ENCODE measurements at places on chromosomes 16 and 17. TPM values are rescaled to one million over a fixed set of nuclear protein-coding genes. Genes with fewer than 3 reads are reported as not detected.

NOMO2 gene
- 130 TPM for polyA plus RNA-seq

THUMPD1 gene
- 49.4 TPM for polyA plus RNA-seq

CD300A gene
- 6.7 TPM for polyA plus RNA-seq

TEX14 gene
- 0.33 TPM for polyA plus RNA-seq

TM4SF5 gene
- 44.0 TPM for polyA plus RNA-seq

SYT17 gene
- 8.2 TPM for polyA plus RNA-seq

RASL10B gene
- polyA plus RNA-seq: 2.9 TPM

SPATA32 gene
- 0.24 TPM for polyA plus RNA-seq

MYH8 gene
- 2.1 TPM for polyA plus RNA-seq

RNF43 gene
- polyA plus RNA-seq: 29.9 TPM

DNA sequence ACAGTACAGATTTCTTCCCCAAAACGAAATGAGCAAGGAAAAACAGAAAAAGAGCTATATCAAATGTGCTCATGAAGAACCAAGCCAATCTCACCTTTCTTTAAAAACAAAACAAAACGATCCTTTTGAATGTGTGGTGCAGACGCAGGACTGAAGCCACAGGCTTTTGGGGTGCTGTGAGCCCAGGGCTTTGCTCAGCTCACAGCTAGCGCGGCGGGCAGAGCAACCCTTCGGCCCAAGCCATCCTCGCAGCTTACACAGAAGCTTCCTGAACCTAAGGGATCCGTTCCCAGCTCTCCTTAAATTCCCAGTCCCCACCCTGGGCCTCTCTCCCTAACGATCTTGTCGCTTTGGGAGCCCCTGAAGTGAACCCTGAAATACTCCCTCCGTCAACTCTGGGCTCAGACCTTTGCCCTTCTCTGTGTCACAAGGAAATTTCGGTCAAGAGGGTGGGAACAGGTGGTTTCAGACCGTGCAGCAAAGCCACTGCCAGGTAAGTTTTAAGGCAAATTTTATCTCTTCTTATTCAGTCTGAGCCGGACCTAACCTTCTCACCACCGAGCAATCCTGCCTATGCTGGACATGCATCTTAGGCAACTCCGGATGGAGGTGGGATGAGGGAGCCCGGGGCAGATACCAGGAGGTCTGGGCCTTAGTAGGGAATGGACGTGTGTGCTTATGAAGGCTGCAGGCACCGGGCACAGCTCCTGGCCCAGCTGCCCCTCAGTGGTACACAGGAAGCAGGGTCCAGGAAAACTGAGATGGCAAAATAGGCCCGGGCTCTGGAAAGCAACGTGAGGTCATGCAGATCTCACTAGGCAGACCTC lies 52.0 kb downstream of the COTL1 start:
- H3K36me3 ChIP-seq: peaks cover 10% of the 10 kb centered on the region
- H3K27me3 ChIP-seq: no peaks in the 10 kb centered on the region
- H3K4me1 ChIP-seq: peaks cover 26% of the 10 kb centered on the region
- peak; percentile 67 for DNase-seq
- no peak overlapping the region for H3K4me3 ChIP-seq
- H3K27ac ChIP-seq: no peak overlapping the region

DNA sequence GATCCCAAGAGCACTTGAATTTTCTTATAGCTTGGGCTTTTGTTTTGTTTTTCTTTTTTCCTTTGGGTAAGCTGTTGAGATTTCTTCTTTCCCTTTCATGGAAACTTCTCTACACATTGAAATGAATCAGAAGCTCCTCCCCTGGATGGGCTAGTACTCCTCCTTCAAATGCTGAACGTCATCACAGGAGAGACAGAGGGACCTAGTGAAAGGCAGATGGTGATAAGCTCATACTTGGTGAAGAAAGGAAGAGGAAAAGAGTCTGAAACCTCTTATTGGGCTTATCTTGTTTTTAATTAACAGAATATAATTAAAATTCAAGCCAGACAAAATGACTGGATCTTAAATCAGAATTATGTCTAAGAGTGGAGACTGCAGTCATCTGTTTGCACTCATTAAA lies 147.3 kb downstream of the SNX11 start:
- no peak overlapping the region for H3K27ac ChIP-seq
- H3K27me3 ChIP-seq: no peaks in the 10 kb centered on the region
- H3K4me1 ChIP-seq: no peaks in the 10 kb centered on the region
- no peaks in the 10 kb centered on the region for H3K36me3 ChIP-seq
- no peak overlapping the region for H3K4me3 ChIP-seq

GRCh38 chr16:17105239-17105797 lies 365.4 kb downstream of the XYLT1 start:
- peaks cover 9% of the 10 kb centered on the region for H3K36me3 ChIP-seq
- no peak overlapping the region for H3K4me3 ChIP-seq
- no peaks in the 10 kb centered on the region for H3K27me3 ChIP-seq
- H3K4me1 ChIP-seq: no peaks in the 10 kb centered on the region
- no peak overlapping the region for H3K27ac ChIP-seq

- no peak overlapping the region for H3K27ac ChIP-seq
- peaks cover 12% of the 10 kb centered on the region for H3K27me3 ChIP-seq
- no peaks in the 10 kb centered on the region for H3K4me1 ChIP-seq
- no peaks in the 10 kb centered on the region for H3K36me3 ChIP-seq
Observed at GRCh38 chr17:79441356-79442160, 169.3 kb downstream of the RBFOX3 start.

GRCh38 chr16:54281535-54282201 lies 4.9 kb downstream of the IRX3 start:
- DNase-seq: no peak
- no peak overlapping the region for H3K4me3 ChIP-seq
- H3K27ac ChIP-seq: no peak overlapping the region
- H3K27me3 ChIP-seq: peaks cover 83% of the 10 kb centered on the region

GRCh38 chr17:50130559-50131305 lies 772 bp upstream of the SAMD14 start:
- H3K36me3 ChIP-seq: peaks cover 15% of the 10 kb centered on the region
- H3K27ac ChIP-seq: no peak overlapping the region
- peaks cover 9% of the 10 kb centered on the region for H3K27me3 ChIP-seq
- H3K4me1 ChIP-seq: peaks cover 30% of the 10 kb centered on the region
- H3K4me3 ChIP-seq: peak overlapping the region; percentile 37
- peak; percentile 56 for DNase-seq

DNA sequence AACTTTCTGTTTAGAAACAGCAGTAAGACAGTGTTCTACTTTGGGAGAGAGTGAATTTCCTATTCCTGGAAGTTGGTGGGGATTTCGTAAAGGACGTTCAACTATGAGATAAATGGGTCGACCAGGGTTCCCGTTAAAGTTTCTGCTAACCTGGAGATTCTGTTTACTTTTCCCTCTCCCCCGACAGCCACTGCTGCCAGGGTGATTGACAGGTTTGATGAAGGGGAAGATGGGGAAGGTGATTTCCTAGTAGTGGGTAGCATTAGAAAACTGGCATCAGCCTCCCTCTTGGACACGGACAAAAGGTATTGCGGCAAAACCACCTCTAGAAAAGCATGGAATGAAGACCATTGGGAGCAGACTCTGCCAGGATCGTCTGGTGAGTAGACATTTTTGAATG lies 1.3 kb downstream of the AATF start:
- H3K27me3 ChIP-seq: peaks cover 33% of the 10 kb centered on the region
- peaks cover 35% of the 10 kb centered on the region for H3K36me3 ChIP-seq

GRCh38 chr16:69405757-69406156 lies 18.7 kb upstream of the CYB5B start:
- H3K4me1 ChIP-seq: peaks cover 28% of the 10 kb centered on the region
- H3K4me3 ChIP-seq: no peak overlapping the region
- no peaks in the 10 kb centered on the region for H3K36me3 ChIP-seq
- DNase-seq: no peak
- H3K27me3 ChIP-seq: no peaks in the 10 kb centered on the region
- H3K27ac ChIP-seq: no peak overlapping the region

- H3K4me3 ChIP-seq: no peak overlapping the region
- no peaks in the 10 kb centered on the region for H3K4me1 ChIP-seq
- H3K27ac ChIP-seq: no peak overlapping the region
- DNase-seq: no peak
- peaks cover 15% of the 10 kb centered on the region for H3K27me3 ChIP-seq
Observed at GRCh38 chr17:5711344-5711743, 127.0 kb upstream of the NLRP1 start.

- no peak for DNase-seq
- no peaks in the 10 kb centered on the region for H3K27me3 ChIP-seq
- H3K4me1 ChIP-seq: peaks cover 2% of the 10 kb centered on the region
- no peaks in the 10 kb centered on the region for H3K36me3 ChIP-seq
- H3K27ac ChIP-seq: no peak overlapping the region
Observed at GRCh38 chr16:15798671-15799070, 58.2 kb downstream of the MYH11 start.

- H3K36me3 ChIP-seq: no peaks in the 10 kb centered on the region
- H3K27ac ChIP-seq: no peak overlapping the region
- peaks cover 39% of the 10 kb centered on the region for H3K27me3 ChIP-seq
- no peak for DNase-seq
Observed at GRCh38 chr17:44826123-44826790, 3.8 kb downstream of the GJC1 start.

DNA sequence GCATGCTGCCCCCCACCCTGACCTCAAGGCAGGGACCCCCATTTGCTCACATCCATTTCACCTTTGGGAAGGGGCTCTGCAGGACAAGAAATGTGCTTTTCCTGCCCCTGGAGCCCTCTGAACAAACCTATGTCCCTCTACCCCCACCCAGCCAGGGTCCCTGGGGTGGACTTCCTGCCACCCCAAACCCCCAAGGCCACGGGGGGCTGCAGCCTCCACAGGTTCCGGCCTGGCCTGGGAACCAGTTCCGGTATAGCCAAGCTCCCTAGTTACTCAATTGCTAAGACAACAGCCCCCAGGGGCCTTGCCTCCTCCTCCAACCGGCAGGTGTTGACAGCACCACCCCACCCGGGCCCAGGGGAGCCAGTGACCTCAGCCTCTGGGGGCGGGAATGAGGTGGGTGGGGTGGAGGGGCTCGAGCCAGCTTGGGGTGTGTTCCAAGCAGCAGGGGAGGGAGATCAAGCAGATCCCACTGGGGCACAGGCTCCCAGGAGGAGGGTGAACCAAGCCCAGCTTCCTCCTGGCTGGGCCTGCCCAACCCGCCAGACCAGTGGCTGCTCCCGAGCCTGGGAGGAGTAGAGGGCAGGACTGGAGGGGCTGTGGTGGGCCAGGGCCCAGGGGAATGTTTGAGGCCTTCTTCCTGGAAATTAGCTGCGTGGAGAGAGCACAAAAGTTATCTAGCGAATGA lies 6.6 kb downstream of the PNMT start:
- H3K27me3 ChIP-seq: peaks cover 3% of the 10 kb centered on the region
- no peak overlapping the region for H3K4me3 ChIP-seq
- peak; percentile 93 for DNase-seq
- H3K27ac ChIP-seq: peak overlapping the region; percentile 82
- peaks cover 82% of the 10 kb centered on the region for H3K4me1 ChIP-seq
